Activated naive CD4-positive, alpha-beta T cell treated with anti-CD3 and anti-CD28 coated beads for 36 hours (primary cell): ENCODE measurements at places on chromosomes 7 and 10. TPM values are rescaled to one million over a fixed set of nuclear protein-coding genes. Genes with fewer than 3 reads are reported as not detected.

DNA sequence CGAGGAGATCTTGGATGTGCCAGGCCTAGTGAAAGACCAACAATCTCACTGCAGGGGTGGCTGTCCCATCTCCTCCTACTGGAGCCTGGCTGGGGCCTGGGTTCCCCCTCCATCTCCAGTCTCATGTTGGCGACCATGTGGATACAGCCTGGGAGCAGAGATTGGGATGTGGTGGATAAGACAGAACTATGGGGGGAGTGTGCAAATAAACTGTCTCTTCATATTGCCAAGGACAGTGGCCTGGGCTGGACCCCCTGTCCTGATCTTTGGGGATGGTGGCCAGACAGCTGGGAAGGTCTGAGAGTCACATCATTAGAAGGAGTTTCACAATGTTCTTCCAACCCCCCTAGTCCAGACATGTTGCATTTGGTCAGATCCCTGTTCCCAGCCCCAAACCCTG, 5.8 kb upstream of the MINDY4 start:
- no peak for DNase-seq

- DNase-seq: no peak
Observed at GRCh38 chr10:17143055-17143690, 13.6 kb upstream of the CUBN start.

- no peak for DNase-seq
Observed at GRCh38 chr10:95908450-95908849, 675 bp downstream of the CC2D2B start.

RBP3 gene
- total RNA-seq: not detected

DNA sequence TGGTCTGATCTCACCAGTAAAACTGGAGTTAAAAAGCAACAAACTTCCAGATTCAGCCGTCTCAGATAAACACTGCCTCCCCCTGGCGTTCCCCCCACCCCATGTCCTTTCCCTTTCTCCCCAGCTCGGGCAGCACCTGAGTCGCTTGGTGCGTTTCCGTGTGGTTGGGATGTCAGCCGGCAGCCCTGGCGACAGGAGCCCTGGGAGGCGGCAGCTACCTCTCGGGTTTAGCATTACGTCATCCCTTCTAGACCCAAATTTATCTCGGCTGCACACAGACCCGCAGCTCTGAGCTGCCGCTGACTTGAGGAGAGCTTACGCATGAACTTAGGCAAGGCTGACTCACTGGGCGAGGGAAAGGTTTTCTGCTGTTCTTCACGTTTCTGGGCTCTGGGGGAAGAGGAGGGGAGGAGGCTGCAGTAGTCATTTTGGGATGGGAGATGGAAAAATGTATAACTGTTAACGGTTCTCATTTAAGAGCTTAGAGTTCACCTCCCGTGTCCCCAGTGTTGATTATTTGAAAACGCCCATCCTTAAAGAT, 14.4 kb downstream of the MXI1 start:
- peak; percentile 92 for DNase-seq

GRCh38 chr7:21028599-21028998, 241.9 kb upstream of the SP8 start:
- no peak for DNase-seq

GRCh38 chr7:33185786-33186185, 56.4 kb downstream of the BBS9 start:
- DNase-seq: peak; percentile 15

DNA sequence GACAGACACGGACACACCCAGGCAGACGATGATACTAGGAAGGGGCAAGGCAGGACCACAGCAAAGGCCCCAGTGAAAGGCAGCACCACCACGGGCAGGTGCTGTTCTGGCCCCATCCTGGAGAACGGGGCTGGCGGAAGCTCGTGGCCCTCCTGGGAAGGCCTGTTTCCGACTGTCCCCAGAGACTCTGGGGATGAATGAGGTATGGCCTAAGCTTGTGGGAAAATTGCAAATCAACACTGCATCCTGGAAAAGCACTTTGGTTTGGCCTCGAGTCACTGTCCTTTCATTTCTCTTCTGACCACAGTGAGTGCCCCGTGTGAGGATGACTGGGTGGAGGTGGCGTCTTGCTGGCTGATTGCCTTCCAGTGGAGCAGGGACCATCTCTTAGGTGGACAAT, 81.6 kb upstream of the ANLN start:
- DNase-seq: no peak

- DNase-seq: peak; percentile 59
Observed at GRCh38 chr10:110803830-110804338, 67.8 kb upstream of the PDCD4 start.

DNA sequence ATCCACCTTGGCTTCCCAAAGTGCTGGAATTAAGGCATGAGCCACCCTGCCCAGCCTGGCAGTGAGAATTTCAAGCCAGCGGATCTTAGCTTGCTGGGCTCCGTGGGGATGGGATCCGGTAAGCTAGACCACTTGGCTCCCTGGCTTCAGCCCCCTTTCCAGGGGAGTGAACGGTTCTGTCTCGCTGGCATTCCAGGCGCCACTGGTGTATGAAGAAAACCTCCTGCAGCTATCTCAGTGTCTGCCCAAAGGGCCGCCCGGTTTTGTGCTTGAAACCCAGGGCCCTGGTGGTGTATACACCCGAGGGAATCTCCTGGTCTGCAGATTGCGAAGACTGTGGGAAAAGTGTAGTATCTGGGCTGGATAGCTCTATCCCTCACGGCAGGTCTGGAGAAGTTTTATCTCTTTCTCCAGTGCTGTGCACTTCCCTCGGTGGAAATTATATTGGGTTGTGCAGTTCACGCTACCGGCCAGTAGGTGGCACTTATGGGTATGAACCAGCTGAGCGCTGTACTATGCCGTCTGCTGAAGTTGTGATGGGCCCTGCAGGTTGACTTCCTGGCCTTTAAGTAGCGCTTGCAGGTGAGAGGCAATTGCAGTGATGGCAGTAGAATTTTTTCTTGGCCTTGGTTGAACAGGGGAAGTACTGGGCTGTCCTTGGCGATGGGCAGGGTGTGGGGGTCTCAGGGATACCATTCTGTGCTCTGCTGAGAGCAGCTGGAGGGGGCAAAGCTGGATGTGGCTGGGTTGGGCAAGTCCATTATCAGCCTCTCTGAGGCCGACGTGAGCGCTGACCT, 138.0 kb upstream of the MTPN start:
- peak; percentile 74 for DNase-seq

SSC4D gene
- 0.57 TPM for total RNA-seq

DNA sequence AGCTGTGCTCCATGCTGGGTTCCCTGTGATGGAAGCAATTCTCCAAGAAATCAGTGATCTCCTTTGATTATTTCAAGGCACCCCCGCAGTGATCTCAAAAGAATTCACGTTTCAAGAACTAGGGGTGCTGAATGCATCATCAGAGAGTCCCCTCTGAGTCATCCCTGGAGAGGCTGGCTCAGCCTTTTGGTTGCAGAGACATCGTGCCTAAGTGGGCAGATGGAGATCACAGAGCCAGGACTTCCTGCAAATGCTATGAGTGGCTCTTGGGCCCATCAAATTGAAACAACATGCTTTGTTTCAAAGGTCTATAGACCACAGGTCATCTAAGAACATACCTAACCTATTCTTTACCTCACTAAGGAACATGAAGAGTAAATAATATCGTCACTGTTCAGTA, 41.5 kb upstream of the PLEKHA1 start:
- peak; percentile 51 for DNase-seq

DNA sequence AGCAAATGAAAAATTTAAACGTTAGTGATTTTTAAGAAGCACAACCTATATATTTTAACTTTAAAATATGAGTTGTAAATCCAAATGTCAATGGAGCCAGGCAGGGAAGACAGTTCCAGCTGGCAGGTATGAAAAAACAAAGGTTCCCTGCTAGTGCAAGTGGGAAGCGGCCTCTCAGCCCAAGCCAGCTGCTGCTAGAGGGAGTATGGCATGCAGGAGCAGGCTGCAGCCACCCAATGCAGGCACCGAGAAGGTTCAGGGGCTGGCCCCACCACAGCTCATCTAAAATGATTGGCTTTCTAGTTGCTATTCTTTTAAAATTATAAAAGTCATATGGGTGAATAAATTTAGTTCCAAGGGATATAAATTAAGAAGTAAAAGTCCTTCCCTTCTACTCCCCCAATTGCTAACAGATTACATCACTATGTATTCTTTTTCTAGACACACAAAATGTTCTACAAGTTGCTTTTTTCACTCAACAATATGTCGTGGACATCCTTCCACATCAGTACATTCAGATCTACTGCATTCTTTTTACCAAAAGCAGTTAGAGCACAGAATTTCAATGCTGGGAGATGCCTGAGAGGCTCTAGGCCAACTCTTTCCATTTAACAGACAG, 69.3 kb downstream of the SGMS1 start:
- DNase-seq: no peak

OR2A5 gene
- total RNA-seq: not detected

KAZALD1 gene
- total RNA-seq: 0.62 TPM

GPR26 gene
- total RNA-seq: not detected

PPP1R9A gene
- not detected for total RNA-seq

- DNase-seq: no peak
Observed at GRCh38 chr10:69856601-69857166, 55.0 kb downstream of the COL13A1 start.

- DNase-seq: no peak
Observed at GRCh38 chr7:104174798-104175197, 33.0 kb downstream of the ORC5 start.

WDFY4 gene
- 0.20 TPM for total RNA-seq

DNA sequence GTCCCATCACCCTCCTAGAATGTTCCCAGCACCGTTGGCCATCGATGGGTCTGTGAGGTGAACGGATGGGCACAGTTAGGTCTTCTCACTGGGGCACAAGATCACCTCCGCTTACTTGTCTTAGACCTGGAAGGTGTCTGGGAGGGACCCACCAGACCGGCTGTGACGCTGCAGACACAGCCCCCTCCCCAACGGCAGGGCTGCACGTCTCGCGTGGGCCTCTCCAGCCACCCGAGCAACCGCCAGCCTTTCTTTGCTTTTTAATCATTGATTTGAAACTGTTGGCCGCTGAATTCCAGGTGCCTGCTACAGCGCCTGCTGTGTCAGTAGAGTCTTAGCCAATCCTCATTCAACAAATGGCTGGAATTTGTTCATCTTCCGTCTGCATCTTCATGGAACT, 90.4 kb downstream of the DYNC2I1 start:
- DNase-seq: no peak

GRCh38 chr7:48298779-48299178, 127.5 kb downstream of the ABCA13 start:
- DNase-seq: peak; percentile 61

ITGB8 gene
- not detected for total RNA-seq

GRCh38 chr7:107860279-107860961, 30.6 kb upstream of the DLD start:
- no peak for DNase-seq
